ENCODE measurements at places on chromosomes 12 and 14. TPM values are rescaled to one million over a fixed set of nuclear protein-coding genes. Genes with fewer than 3 reads are reported as not detected.
A peak's percentile ranks its signal among the peaks of the same experiment; 100 is the strongest.

Gene SOCS4
- 12.9 TPM for total RNA-seq

Gene ANKS1B
- 8.2 TPM for total RNA-seq

DNA sequence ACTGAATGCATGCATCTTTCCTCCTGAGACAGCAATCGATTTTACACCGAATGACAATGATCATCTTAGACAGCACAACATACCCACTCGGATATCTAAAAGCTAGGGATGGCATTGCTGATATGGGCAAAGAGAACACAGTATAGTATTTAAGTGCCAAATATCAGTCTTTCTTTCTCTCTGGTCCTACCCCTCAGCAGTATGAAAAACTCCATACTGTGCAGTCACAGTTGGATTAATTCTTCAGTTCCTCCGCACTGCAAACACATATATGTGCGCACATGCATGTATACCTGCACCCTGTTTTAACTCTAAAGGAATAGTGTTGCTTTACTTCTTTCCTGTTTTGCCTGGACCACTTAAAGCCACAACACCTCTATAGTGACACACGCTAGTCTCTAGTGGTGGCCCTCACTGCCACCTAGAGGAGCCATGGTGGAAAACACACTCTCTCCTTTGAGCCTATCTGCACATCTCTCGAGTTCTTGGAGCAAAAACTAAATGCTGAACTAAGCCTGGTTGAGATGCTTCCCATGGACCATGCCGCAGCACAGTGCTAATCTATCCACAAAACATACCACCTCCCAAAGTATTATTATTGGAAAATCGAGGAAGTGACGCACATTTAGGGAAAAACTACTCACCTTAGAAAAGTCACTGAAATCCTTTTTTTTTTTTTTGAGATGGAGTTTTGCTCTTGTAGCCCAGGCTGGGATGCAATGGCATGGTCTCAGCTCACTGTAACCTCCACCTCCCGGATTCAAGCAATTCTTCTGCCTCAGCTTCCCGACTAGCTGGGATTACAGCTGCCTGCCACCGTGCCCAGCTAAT, 11.9 kb downstream of the TMEM52B start:
- DNase-seq: no peak
- no peaks in the 10 kb centered on the region for H3K4me1 ChIP-seq
- no peaks in the 10 kb centered on the region for H3K36me3 ChIP-seq

DNA sequence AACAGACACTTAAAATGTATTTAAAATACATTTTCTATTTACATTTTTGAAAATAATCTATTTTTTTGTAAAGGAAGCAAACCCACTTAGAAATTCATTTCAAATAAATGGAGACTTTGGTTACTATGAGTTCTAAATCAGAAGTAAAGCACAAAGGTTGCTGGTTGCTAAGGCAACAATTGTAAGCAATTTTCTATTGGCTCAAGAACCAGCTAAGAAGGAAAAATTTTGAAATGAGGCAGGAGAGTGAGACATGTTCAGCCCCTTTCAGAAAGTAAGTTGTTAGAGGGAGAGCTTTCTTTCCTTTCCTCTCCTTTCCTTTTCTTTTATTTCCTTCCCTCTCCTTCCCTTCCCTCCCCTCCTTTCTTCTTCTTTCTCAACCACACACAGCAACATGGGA, 80.7 kb downstream of the PRMT8 start:
- no peaks in the 10 kb centered on the region for H3K4me1 ChIP-seq
- no peak overlapping the region for H3K4me3 ChIP-seq
- H3K27me3 ChIP-seq: no peaks in the 10 kb centered on the region
- no peaks in the 10 kb centered on the region for H3K36me3 ChIP-seq

Gene ASB2
- 58.6 TPM for total RNA-seq

Gene LBHD2
- not detected for total RNA-seq

- no peak for DNase-seq
- peak overlapping the region; percentile 1 for H3K27ac ChIP-seq
- H3K4me3 ChIP-seq: no peak overlapping the region
Measured at GRCh38 chr12:93991829-93992461, 156.4 kb upstream of the PLXNC1 start.

DNA sequence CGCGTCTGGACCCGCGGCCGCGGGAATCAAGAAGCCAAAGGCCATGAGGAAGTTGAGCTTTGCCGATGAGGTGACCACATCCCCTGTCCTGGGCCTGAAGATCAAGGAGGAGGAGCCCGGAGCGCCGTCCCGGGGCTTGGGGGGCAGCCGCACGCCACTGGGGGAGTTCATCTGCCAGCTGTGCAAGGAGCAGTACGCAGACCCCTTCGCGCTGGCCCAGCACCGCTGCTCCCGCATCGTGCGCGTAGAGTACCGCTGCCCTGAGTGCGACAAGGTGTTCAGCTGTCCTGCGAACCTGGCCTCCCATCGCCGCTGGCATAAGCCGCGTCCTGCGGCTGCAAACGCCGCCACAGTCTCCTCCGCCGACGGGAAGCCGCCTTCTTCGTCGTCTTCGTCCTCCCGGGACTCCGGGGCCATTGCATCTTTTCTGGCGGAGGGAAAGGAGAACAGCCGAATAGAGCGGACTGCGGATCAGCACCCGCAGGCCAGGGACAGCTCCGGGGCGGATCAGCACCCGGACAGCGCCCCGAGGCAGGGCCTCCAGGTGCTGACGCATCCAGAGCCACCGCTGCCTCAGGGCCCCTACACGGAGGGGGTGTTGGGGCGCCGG, 1.0 kb downstream of the INSM2 start:
- H3K4me3 ChIP-seq: peak overlapping the region; percentile 64
- H3K27me3 ChIP-seq: peaks cover 25% of the 10 kb centered on the region
- DNase-seq: no peak
- peaks cover 2% of the 10 kb centered on the region for H3K36me3 ChIP-seq
- H3K4me1 ChIP-seq: peaks cover 24% of the 10 kb centered on the region
- H3K27ac ChIP-seq: no peak overlapping the region

DNA sequence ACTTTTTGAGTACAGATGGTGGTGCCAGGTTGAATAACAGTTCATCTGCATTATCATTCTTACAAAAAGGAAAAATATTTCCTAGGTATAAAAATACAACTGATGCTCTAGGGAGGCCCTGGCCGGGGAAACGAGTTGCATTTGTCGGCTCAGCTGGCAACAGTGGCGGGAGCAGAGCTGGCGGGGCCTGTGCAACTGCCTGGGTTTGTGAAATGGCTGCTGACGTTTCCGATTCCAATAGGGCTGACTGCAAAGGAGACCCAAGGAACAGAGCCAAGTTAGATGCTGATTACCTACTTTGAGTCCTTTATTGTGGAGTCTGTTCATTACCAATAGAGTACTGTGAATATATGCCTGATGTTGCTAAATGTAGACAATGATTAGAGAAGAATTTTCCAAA, 25.8 kb upstream of the PHLDA1 start:
- no peaks in the 10 kb centered on the region for H3K27me3 ChIP-seq
- no peak overlapping the region for H3K27ac ChIP-seq
- no peak for DNase-seq
- H3K36me3 ChIP-seq: peaks cover 37% of the 10 kb centered on the region
- H3K4me3 ChIP-seq: no peak overlapping the region

- no peaks in the 10 kb centered on the region for H3K27me3 ChIP-seq
- H3K4me1 ChIP-seq: no peaks in the 10 kb centered on the region
- H3K27ac ChIP-seq: no peak overlapping the region
- no peaks in the 10 kb centered on the region for H3K36me3 ChIP-seq
- no peak overlapping the region for H3K4me3 ChIP-seq
- no peak for DNase-seq
Measured at GRCh38 chr12:89861086-89861485, 152.4 kb upstream of the ATP2B1 start.

GRCh38 chr12:127245437-127245836, 1021.5 kb upstream of the TMEM132C start:
- H3K27ac ChIP-seq: no peak overlapping the region
- H3K36me3 ChIP-seq: no peaks in the 10 kb centered on the region
- no peaks in the 10 kb centered on the region for H3K27me3 ChIP-seq
- H3K4me3 ChIP-seq: no peak overlapping the region
- no peak for DNase-seq
- no peaks in the 10 kb centered on the region for H3K4me1 ChIP-seq

- no peak for DNase-seq
- H3K36me3 ChIP-seq: no peaks in the 10 kb centered on the region
- no peak overlapping the region for H3K4me3 ChIP-seq
- H3K27me3 ChIP-seq: no peaks in the 10 kb centered on the region
Measured at GRCh38 chr14:54554401-54554800, 12.5 kb upstream of the SAMD4A start.

DNA sequence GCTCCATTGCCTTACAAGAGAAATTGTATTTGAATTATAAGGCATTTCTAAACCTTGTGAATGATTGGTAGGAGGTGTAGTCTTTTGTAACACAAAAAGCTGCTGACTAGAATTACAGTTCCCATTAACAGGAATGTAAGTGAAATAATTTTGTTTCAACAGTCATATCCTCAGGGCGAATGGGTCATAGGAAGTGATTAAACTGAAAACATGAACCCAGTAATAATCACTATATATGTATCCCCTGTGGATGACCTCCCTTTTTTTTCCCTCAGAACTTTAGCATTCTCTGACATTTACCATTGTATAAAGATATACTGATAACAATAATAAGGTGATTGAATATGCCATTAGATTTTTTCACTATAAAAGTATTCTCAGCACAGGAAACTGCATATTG, 312.3 kb downstream of the ATP23 start:
- H3K4me1 ChIP-seq: no peaks in the 10 kb centered on the region
- H3K36me3 ChIP-seq: no peaks in the 10 kb centered on the region
- no peaks in the 10 kb centered on the region for H3K27me3 ChIP-seq
- no peak for DNase-seq
- H3K27ac ChIP-seq: no peak overlapping the region

DNA sequence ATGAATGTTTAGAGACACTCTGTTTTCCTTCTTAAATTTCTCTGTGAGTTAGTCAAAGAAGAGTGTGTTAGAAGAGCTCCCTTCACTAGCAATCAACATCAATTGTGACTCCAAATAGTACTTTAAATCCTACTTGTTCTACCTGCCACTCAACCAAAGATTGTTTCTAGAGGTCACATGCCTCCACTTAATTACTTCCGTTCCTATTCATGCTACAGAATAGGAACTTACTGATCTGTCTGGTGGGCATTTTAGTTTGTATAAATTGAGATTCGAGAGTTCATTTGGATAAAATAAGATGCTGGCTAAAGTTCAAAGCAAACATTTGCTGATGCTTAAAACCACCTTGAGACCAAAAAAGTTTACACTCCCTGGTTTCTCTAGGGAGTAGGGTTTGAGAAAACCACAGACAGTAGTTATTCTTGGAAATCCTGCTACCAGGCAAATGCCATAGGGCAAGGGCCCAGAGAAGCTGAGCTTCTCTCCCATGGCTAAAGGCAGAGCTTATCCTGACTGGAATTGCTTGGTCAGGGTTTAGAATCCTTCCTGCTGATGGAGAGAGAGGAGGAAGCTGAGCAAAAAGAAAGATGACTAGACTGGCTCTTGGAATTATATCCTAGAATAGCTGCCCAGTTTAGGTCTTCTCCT, 389.6 kb upstream of the ATP2B1 start:
- H3K27me3 ChIP-seq: no peaks in the 10 kb centered on the region
- no peak overlapping the region for H3K4me3 ChIP-seq
- peaks cover 2% of the 10 kb centered on the region for H3K4me1 ChIP-seq
- no peak overlapping the region for H3K27ac ChIP-seq

Gene KLRC2
- total RNA-seq: not detected

DNA sequence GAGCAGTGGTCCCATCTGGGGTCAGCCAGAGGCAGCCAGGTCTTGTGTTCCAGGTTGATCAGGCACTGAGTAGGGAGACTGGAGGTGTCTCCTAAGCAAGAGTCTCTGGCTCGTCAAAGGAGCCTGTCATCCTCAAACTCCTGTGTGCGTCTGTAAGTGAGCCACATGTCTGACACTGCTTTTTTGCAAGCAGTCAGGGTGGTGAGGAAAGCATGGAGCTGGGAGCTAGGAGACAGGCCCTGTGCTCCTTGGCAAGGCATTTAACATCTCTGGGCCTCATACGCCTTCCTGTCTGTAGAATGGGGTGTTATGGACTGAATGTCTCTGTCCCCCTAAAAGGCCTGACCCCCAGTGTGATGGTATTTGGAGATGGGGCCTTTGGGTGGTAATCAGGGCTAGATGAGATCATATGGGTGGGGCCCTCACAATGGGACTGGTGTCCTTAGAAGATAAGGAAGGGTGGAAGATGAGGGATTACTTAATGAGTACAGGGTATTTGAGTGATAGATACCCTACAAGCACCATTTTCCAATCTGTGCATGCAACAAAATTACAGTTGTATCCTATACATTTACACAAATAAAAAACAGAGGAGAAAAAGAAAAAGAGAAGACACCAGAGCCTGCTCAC, 53.0 kb downstream of the ARL6IP4 start:
- no peaks in the 10 kb centered on the region for H3K27me3 ChIP-seq
- H3K36me3 ChIP-seq: peaks cover 4% of the 10 kb centered on the region
- no peak overlapping the region for H3K27ac ChIP-seq
- H3K4me1 ChIP-seq: no peaks in the 10 kb centered on the region
- H3K4me3 ChIP-seq: no peak overlapping the region

Gene SNRPF
- not detected for total RNA-seq

Gene GDF3
- total RNA-seq: not detected

DNA sequence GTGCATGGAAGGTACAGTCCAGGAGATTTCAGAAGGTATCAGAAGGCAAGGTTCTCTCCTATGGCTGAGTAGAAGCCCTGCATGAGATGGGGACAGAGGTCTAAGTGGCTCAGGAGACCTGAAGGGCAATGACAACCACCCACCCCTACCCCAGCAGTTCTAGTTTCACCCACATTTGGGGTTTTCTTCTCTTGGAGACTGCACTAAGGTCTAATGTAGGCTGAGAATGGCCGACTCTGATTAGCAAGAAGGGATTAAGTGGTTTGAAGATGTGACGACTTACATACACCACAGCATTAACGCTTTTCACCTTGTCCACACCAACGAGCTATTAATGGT, 71.7 kb upstream of the SOX5 start:
- DNase-seq: no peak
- no peaks in the 10 kb centered on the region for H3K27me3 ChIP-seq
- peaks cover 4% of the 10 kb centered on the region for H3K4me1 ChIP-seq

DNA sequence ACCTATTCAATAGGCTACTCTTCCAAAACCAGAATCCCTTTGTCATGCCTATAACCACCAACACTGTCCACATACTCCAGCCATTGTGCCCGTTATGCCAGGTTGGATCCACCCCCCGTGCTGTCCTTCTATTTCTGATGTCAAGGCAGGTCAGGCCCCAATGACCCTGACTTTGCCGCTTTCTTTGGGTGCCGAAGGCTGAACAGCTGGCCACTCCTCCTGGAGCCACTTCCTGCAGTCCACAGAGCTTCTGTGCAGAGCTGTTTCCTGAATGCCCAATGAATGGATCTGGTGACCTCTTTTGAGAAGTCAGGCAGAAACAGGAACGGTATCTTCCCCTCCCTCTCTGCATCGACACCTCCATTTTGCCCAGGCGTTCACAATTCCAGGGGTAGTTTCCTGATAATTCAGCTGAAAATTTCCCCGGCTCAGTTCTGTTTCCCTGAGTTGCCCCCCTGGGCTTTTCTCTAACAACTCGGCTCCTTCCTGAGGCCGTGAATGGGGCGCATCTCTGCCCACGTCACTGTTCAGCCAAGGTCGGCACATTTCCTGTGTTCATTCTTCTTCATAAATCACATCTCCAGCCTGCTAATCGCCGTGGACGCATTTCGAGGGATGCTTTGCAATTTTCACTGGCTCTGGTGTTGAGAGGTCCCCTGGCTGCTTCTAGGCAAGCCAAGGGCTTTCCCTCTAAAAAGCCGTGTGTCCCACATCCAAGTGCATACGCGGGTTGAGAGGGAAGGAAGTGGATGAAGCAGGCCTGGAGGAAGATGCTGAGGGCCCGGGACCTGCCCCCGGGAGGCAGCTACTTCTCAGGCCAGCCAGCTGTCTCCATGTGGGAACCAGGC, 86.5 kb downstream of the PAPOLA start:
- no peak for DNase-seq
- H3K4me1 ChIP-seq: peaks cover 3% of the 10 kb centered on the region
- H3K27ac ChIP-seq: no peak overlapping the region

- no peaks in the 10 kb centered on the region for H3K27me3 ChIP-seq
- no peak overlapping the region for H3K4me3 ChIP-seq
- no peak for DNase-seq
- no peak overlapping the region for H3K27ac ChIP-seq
Measured at GRCh38 chr14:100399052-100399849, 76.1 kb downstream of the SLC25A47 start.
